AG04449 (cell line): ENCODE measurements at places on chromosomes 4 and X.

GRCh38 chr4:161403781-161404180, 760.0 kb downstream of the FSTL5 start:
- no peak for DNase-seq

DNA sequence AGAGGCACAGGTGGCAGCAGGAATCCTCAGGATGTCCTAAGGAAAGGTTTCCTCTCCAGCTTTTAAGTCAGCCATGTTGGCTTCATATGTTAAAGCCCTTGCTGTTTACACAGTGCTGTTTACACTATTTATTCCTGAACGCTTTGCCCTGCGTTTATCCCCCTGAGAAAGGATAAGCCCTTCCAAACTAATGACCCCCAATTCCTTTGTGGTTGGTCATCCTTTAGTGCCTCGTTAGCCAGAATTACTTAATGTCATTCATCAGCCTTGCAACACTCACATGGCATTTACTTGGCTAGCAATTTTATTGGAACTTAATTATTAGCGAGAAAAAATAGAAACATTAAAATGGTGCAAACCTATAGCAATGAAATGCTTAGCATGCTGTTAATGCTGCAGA, 23.8 kb downstream of the VCX2 start:
- DNase-seq = no peak

- DNase-seq = no peak
Measured at GRCh38 chrX:111260451-111260850, 9.8 kb downstream of the CAPN6 start.

DNA sequence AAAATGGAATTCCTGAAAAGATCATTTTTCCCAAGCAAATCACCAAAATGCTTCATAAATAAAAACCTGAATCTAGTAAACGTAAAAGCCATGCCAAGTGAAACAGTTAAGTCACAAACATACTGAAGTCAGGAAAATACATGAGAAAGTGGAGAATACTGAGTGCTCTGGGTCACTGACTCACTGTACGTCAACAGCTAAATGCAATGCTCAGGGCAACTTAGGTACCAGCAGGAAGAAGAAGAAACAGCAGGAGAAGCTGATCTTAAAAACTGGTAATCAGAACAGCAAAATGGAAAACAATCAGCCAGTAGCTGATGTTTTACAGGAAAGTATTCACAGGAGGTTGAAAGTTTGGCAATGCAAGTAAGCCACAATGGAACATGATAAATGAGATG, 252.6 kb upstream of the ETNPPL start:
- no peak for DNase-seq

- no peak for DNase-seq
Measured at GRCh38 chr4:134636338-134637051, 434.9 kb upstream of the PABPC4L start.

GRCh38 chr4:98536631-98537030, 121.8 kb downstream of the TSPAN5 start:
- DNase-seq = no peak

DNA sequence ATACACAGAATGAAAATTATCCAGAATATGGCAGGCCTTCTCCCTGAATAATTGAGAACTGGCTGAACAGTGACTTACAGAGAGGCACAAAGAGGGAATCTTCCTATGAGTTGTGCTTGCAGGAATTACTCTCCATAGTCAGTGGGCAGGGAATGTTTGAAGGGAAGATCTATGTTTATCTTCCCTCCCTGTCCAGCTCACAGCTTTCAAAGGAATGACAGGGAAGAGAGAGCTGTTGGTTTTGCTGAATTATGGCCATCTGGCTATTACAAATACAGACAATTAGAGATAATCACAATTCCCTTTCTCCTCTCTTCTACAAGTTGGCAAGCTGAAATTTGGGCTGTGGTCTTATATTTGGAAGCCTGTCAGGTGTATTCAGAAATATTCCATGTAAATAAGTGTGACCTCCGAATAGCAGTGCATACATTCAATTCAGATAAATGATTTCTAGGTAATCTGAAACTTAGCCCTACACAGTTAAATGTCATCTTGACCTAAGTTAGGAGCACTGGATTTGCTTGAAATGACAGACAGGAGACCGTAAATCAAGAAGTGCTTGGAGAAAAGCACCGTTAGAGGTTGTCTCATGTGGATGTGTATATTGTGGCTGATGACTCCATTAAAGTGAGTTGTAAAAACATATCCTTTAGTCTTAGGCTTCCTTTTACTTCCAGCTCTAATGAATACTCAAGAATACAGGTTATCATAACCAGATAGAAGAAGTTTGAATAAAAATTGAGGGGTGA, 136.8 kb downstream of the C4orf33 start:
- no peak for DNase-seq

DNA sequence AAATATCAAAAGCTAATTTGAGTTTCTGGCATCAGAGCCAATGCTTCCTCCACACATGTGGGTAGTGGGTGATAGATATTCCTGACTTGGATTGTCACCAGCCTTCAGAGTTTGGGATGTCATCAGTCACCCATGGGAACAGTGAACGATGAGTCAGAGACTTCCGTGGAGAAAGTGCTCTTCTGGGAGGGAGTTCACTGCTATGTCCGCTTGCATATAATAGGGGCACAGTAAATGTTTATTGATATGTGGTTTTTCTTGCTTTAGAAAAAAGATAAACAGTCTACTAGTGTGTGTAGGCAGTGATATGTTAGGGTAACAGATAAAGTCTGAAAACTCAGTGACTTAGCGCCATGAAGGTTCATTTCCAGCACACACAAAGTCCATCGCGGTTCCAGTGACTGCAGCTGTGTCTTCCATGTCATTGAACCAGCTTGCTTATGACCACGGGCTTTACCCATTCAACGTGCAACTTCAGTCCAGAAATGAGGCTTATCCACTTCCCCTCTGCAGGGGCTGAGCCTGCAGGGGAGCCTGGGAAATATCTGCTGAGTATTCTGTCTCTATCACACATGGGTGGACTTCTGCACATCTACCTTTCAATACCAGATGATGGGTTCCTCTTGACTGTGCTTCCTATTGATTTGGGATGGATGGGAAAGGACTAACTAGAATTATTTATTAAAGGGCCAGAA, 87.7 kb upstream of the WWC2 start:
- no peak for DNase-seq

DNA sequence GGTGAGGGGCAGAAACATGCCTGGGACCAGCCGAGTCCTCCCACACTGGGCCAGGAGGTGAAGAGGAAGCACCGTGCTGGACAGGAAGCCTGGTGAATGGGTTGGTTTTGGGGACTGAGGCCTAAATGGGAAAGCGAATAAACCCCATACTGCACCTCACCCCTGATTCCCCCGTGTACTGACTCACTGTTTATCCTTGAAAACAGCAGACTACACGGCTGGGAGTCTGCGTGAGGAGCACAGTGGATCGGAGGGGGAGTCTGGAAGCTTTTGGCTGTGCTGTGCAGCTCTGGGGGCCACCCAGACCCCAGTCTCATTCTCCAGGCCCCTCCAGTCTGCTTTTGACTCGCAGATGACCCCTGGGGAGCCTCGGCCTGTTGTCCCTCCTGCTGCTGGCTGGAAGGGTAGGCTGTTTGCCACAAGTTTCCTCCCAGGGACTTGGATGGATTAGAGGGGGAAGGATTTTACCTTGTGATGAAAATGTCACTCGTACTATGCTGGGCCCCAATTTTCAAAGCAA, 90.0 kb downstream of the PSAPL1 start:
- DNase-seq = no peak

DNA sequence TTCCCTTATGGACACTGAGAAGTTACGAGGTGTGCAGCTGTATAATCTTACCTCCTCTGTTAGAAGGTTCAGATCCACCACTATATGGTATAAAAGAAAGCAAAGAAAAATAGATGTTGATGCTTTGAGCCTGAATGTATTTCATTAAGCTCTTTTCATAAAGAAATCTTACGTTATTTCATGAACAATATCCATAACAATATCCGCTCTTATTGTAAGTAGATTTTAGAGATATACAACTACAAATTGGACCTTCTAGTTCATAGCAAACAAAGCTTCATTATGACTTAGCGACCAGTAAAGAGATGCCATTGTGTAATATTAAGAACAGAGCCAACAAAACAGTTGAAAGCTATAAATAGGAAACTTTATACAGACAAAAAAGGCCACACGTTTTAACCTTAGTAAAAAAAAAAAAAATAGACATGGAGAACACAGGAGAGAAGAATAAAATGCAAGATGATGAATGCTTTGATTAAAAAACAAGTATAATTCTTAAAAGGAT, 203.6 kb downstream of the PDGFC start:
- no peak for DNase-seq

DNA sequence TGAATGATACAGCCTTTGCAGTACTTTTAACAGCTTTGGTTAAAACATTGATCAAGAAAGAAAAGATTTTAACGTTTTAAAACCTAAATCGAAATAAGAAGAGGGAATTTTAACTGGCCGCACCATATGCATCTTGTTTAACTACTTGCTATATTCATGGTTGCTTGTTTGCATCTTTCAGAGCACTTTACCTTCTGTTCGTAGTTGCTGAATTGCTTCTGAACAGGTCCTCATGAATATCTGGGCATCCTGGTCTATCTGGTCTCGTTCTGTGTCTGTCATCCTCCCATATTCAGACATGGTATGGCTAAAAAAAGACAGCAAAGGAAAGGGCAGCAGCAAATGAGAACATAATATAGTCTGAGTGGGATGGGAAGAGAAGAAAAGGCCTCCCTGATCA, 72.3 kb downstream of the NSG1 start:
- no peak for DNase-seq

- DNase-seq = no peak
Measured at GRCh38 chr4:118784776-118785175, 51.1 kb downstream of the SEC24D start.

GRCh38 chr4:72974694-72975487, 94.6 kb downstream of the COX18 start:
- no peak for DNase-seq

GRCh38 chr4:186067757-186068385, 1.1 kb upstream of the TLR3 start:
- DNase-seq = no peak

DNA sequence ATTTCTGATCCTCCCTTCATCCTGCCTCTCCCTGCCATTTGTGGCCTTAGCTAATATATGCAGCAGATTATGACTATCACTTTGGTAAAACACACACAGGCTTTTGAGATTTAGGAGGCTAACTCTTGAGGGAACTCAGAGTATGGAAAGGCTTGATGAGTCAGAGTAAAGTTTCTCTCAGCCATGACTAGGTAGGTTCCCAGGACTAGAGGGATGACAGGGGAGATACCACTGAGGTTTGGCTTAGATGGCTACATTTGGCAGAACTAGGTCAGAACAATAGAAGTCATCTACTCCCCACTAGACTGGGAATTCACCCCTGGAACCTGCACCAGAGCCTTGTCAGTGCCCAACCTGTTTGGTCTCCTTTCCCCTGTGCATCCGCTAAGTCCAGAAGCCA, 585.7 kb downstream of the TLL1 start:
- no peak for DNase-seq

- DNase-seq = no peak
Measured at GRCh38 chrX:119728487-119728886, 29.9 kb upstream of the SOWAHD start.
